ENCODE measurements at places on chromosomes 11 and 22. TPM values are rescaled to one million over a fixed set of nuclear protein-coding genes. Genes with fewer than 3 reads are reported as not detected.
A peak's percentile ranks its signal among the peaks of the same experiment; 100 is the strongest.

SMPD1 gene
- total RNA-seq, result 5.3 TPM

SEC14L2 gene
- 8.5 TPM for total RNA-seq

GRCh38 chr11:96045622-96046456, 121.9 kb upstream of the MTMR2 start:
- peak; percentile 82 for DNase-seq

GRCh38 chr11:61768376-61769076, 16.1 kb downstream of the MYRF start:
- no peak for DNase-seq

DNA sequence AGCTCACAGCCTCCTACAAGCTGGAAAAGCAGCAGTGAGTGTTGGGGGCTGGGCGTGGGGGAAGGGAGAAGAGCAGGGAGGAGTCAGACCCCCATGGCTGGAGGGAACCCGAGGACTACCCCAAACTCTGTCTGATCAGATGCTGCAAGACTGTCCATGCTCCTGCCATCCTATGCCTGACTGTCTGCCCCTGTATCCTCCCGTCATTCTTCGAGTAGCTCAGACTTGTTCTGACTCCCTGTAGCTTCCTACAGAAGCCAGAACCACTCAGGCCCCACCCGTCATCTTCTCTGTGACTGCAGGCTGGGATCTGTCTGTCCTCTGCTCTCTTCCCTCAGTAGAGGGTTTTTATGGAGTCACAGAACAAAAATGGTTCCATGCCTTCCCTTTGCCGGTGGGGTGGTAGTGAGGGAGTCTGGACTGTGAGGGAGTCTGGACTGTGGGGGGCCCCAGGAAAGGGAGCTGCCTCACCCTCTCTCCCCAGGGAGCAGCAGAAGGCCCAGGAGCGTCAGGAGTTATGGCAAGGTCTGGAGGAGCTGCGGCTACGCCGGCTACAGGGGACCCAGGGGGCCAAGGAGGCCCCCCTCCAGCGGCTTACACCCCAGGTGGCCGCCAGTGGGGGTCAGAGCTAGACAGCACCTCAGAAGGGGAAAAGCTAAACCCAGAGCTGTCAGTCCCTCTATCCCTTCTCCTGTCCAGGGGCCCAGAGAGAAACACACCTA, 2.3 kb downstream of the GPHA2 start:
- DNase-seq, result no peak

GRCh38 chr11:68202165-68202564, 10.9 kb downstream of the KMT5B start:
- DNase-seq, result no peak

DNA sequence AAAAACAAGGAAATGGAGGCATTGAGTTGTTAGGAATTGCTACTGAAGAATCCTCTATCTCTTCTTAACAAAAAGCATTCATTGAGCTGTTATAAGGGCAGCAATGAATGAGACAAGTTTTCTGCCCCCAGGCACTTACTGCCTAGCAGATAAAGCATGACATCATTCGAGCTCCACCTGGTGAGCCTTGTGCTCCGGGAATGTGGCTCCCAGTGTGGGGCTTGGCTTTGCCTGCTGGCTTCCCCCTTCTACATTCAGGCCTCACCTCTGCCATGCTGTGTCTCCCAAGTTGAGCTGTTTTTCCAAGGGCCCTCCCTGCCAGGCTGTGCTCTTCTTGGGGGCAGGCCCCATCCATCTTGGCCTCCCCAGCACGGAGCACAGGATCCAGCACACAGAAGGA, 56.9 kb upstream of the EIF3D start:
- peak; percentile 54 for DNase-seq

- DNase-seq, result no peak
Observed at GRCh38 chr11:96752221-96752620, 362.4 kb downstream of the JRKL start.

- DNase-seq, result no peak
Observed at GRCh38 chr22:21807544-21808529, 59.6 kb downstream of the MAPK1 start.

DNA sequence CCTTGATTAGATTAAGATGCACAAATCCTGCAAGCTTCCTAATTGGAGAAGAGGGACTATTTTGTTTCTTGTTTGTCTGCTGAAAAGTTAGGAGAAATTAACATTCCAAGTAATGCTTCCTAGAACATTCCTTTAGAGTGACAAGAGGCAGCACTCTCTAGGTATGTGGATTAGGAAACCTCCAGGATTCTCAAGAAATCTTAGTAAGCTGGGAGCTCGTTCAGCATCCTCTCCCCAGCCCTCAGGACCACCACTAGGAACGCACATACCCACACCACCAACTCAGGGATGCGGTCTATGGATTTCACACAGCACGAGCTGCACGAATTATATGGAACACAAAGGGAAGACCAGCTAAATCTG, 52.9 kb downstream of the NCAPD3 start:
- DNase-seq, result no peak

- DNase-seq, result no peak
Observed at GRCh38 chr11:103637295-103637694, 399.1 kb upstream of the DDI1 start.

Measured in H9 (cell line).